SK-MEL-5 (cell line): ENCODE measurements at places on chromosomes 1 and 21. TPM values are rescaled to one million over a fixed set of nuclear protein-coding genes. Genes with fewer than 3 reads are reported as not detected.

The ALPL gene
- total RNA-seq, result 0.29 and 0.50 TPM in 2 replicates

The ETV3L gene
- total RNA-seq, result not detected in 2 replicates

The PLA2G2D gene
- total RNA-seq, result not detected in 2 replicates

The TFF2 gene
- total RNA-seq, result not detected in 2 replicates

The RNU11 gene
- total RNA-seq, result not detected in 2 replicates

The FASLG gene
- not detected in 2 replicates for total RNA-seq

The LIN28A gene
- total RNA-seq, result not detected in 2 replicates

The S100B gene
- 359 and 374 TPM in 2 replicates for total RNA-seq

The KIF14 gene
- total RNA-seq, result 8.7 and 10.2 TPM in 2 replicates

The OR2AK2 gene
- not detected in 2 replicates for total RNA-seq

The KRTAP19-1 gene
- total RNA-seq, result 0.34 and 1.3 TPM in 2 replicates

The ARMH1 gene
- 0.24 TPM in 1 of 2 replicates, not detected in the other for total RNA-seq
